ENCODE measurements at places on chromosomes 16 and 17.

DNA sequence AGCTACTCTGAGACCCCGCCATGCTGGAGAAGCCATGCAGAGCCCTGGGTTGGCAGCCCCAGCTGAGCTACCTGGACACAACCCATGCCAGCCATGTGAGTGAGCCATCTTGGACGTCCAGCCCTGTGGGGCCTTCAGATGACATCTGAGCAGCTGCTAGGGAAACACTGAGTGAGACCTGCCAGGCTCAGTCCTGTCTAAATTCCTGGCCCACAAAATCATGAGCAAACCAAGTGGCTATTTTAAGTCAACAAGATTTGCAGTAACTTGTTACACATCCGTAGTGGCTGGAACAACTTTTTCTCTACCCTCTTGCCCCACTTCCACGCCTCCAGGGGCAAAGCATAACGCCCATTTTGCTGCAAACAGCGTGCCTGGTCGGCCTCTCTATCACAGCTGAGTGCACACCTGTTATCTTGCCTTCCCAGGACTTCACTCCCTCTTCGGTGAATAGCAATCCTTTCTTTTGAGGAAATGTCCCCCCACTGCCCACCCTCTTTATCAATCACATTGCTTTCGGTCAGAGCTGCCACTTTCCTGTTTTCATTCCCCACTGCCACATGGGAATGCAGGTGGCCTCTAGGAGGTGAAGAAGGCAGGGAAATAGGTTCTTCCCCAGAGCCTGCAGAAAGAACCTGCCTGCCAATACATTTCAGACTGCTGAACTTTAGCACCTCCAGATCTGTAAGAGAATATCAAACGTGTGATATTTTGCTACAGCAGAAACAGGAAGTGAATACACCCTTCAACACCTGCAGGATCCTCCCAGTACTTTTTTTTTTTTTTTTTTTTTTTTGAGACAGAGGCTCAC lies 7.4 kb upstream of the SCIMP start:
- DNase-seq = no peak

DNA sequence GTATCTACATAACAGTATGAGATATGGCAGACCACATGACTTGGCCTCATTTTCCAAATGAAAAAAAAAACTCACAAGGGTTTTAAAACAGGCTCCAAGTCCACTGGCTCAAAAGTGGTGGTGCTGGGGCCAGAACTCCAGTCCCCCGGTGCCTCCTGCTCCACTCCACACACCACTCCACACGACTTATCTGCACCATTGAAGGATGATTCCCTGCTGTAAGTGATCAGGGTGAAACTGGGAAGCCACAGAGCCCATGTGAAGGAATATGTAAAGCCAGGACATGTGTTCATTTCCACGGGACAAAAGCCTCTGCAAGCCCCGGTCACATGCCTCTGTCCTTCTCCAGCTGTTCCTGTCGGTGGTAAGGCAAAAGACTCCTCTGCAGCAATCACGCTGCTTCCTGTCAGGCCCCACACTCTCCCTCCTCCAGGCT lies 97.2 kb downstream of the ZNF18 start:
- DNase-seq = no peak

- no peak for DNase-seq
Measured at GRCh38 chr17:44539673-44540072, 17.6 kb upstream of the FZD2 start.

DNA sequence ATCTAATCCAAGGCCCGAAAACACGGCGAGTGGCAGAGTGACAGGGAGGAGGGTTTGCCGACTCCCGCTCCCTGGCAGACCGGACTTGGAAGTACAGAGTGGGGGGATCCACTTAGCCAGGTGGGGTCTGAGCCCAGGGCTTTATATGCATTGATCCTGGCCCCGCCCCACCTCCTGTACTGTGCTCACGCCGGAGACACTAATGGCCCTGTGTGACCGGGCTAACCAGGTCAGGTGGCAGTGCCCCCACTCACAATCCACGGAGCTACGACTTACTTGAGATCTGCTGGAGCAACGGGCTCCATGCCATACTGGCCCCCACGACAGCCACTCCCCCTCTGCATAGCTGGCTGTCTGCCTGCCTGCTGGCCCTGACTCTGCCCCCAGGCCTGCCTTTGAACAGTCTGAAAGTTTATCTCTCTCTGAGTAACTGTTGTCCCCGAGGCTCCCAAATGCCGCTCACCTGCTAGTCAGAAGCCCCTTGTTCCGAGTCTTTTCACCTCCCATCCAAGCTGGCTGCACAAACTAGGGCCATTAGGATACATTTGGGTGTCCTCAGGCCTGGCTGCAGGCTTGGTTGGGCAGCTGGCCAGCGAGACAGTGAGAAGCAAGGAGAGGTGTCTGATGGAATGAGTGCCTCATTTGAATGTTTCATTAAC lies 28.0 kb downstream of the CACNA1G start:
- DNase-seq = no peak

DNA sequence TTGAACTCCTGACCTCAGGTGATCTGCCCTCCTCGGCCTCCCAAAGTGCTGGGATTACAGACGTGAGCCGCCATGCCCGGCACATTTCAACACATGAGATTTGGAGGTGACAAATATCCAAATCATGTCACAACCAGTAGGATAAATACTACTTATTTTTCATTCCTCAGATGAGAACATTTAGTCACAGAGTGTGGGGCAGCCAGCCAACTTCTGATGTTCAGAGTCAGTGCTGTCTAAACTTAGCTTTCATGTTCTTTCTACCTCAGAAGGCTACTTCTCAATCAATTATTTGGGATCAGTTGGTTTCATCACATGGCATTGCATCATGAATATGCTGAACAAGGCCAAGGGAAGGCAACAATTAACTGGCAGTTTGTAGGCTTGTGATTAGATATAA lies 134.5 kb downstream of the CDH13 start:
- DNase-seq = no peak

- DNase-seq = no peak
Measured at GRCh38 chr17:70271200-70271599, 101.9 kb downstream of the KCNJ2 start.

- DNase-seq = no peak
Measured at GRCh38 chr16:71358464-71358998, at the start of gene CALB2. CALB2 (plus strand) TSS chr16:71358723; CDS start chr16:71358793, 70 bp downstream.

DNA sequence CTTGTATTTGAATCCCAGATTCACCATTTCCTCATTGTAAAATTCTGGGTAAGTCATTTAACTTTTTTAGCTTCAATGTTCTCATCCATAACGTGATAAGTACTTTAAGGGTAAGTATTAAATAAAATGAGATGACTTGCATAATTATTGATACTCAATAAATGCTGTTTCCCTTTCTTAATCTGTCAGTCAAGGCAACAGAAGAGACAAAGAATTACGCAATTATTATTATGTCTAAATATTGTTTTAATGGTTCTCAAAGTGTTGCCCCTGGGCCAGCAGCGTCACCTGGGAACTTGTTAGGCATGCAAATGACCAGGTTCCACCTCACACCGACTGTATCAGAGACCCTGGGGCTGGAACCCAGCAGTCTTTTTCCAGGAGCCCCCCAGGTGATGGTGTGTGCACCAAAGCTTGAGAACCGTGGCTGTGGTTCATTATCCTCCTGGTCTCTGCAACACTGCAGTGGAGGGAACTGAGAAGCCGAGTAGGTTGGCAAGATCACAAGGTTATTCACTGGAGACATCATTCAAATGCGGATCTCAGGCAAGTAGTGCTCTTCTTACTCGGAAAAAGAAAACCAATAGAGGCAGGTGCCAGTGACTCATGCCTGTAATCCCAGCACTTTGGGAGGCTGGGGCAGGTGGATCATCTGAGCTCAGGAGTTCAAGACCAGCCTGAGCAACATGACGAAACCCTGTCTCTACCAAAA lies 43.5 kb downstream of the LYRM9 start:
- no peak for DNase-seq

DNA sequence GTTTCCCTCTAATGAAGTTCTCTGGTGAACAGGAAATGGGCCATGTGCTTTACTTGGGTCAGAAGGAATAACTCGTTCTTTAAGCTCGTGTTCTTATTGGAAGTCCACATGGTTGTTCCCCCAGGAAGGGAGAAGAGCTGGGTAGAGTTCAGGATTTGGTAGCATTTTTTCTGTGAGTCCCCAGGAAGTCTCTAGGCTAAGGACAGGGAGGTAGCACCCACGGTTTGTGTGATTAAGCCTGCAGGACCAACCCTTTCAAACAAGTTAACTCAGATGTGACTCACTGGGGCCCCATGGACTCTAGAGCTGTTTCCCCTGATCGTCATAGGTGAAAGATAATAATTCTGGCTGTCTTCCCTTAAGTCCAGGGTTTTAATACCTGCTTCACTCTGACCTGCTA lies 16.4 kb downstream of the SAP30BP start:
- no peak for DNase-seq

DNA sequence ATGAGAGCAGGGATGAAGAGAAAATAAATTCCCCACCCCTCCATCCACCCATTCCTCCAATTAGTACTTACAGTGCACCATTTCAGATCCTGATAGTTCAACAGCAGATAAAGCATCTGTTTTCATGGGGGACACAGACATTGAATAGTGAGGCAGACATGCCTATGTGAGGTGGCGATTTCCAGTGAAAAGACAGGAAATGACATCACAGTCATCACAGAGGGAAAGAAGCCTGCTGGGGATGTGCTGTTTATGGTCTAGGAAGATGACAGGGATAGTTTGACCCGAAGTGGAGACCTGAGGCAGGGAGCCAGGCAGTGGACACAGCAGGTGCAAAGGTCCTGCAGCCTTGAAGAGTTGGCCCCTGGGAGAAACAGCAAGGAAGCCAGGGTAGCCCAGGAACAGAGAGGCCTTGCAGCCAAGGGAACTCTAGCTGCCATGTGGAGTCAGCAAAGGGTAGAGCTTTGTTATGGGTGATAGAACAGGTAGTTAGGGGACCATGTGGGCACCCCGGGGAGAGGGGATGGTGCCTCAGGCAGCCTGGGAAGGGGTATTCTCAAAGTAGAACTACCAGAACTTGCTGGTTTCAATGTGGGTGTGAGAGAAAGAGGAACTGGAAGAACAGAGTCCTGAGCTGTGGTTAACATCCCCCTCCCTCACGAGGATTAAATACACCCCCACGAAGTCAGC lies 256.6 kb downstream of the CPPED1 start:
- no peak for DNase-seq

- no peak for DNase-seq
Measured at GRCh38 chr16:48533931-48534330, 76.0 kb downstream of the N4BP1 start.

DNA sequence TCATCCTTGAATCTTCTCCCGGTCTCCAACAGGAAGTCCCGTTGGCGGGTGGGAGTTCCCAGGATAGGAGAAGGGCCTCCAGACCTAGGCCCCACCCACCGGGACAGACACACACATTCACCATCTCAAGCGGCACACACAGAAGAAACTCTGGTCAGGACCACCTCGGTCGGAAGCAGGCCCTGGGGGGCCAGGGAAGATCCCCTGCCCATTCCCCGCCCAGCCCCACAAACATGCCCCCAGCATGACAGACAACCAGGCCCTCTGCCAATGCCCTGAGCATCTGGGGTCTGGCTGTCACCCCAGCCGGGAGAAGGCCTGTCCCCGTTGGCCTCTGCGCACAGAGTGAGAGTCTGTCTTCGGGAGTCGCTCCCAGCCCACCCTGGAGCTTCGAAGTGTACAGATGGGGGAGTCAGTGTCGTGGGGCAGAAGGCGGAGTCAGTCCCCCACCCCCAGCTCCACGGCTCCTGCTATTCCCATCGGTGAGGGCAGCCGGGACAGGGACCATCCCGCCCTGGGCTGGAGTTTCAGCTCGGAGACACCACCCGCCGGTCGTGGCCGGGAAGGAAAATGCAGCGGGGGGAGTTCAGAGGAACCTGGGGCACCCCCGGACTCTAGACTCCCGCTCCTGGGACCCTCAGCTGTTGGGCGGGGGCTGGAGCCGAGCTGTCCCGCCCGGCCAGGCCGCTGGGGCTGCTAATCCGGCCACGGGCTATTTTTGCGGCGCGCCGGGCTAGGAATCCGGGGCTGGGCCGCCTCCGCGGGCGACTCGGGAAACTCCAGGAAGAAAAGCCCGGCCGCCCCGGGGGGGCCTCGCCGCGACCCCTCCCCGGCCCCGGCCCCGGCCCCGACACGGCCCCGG lies 660 bp downstream of the RHBDF1 start:
- DNase-seq = no peak

DNA sequence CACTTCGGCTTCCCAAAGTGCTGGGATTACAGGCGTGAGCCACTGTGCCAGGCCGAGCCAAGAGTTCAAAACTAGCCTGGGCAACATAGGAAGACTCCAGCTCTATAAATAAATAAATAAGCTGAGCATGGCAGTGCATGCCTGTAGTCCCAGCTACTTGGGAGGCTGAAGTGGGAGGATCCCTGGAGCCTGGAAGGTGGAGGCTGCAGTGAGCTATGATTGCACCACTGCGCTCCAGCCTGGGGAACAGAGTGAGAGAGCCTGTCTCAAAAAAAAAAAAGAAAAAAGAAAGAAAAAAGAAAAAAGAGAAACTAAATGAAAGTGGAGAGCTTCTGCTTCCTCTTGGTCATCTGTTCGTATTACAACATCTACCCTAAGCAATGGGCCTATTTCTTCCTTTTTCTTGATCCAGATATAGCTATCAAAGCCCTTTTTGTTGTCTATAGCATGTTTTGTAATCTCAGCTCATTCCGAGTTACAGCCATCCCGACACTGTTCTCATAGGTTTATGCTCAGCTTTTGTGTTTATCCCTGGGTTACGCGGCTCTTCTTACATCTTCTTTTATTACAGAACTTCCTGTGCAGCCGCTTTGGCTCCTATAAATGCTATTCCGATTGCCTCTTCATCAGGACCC lies 14.1 kb upstream of the MAPK3 start:
- no peak for DNase-seq

DNA sequence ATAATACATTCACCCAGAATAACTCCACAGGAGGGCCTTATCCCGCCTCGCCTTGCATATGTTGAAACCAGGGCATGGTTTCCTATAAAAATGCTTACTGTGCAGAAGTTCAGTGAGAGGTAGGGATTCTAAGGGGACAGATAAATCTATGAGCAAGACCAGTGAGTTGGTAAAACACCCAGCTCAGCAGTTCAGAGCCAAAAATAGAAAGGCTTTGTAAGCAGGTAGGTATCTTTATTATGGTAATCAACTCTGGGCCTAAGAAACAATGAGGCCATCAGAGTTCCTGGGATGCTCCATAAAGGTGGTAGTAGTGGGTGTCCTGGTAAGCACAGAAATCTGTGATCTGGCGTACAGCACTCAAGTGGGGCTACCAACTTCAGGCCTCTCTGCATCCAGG lies 549.4 kb upstream of the CDH5 start:
- DNase-seq = no peak

GRCh38 chr17:56602292-56603130 lies 9.0 kb downstream of the NOG start:
- DNase-seq = no peak

- no peak for DNase-seq
Measured at GRCh38 chr17:77548967-77549366, 408.2 kb downstream of the SEC14L1 start.

DNA sequence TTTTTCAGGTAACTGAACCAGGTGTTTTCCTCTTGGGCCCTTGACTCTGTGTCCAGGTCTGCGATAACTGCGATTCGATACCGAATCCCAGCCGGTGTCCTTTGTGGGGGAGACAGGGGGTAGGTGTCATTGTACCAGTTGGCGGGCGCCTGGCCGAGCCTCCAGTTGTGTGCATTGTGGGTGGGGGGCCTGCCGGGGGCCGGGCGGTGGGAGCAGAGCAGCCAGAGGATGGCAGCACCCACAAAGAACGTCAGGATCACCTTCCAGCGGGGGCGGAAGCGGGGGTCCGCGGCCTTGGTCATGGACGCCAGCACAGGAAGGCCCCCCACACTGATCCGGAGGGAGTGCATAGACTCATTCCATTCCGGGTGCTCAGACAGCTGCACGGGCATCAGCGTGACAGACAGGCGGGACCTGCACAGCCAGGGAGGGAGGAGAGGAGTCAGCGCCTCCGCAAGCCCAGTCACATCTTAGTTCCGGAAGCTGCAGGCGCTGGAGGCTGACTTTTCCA lies 12.3 kb downstream of the CANT1 start:
- no peak for DNase-seq

Measured in NCI-H187 treated with DMSO at 0.1 percent for 48 hours (cell line).